ENCODE measurements at places on chromosomes 13 and 19. TPM values are rescaled to one million over a fixed set of nuclear protein-coding genes. Genes with fewer than 3 reads are reported as not detected.
A peak's percentile ranks its signal among the peaks of the same experiment; 100 is the strongest.

The CDX2 gene
- total RNA-seq, result not detected

The DCAF15 gene
- 8.0 TPM for total RNA-seq

DNA sequence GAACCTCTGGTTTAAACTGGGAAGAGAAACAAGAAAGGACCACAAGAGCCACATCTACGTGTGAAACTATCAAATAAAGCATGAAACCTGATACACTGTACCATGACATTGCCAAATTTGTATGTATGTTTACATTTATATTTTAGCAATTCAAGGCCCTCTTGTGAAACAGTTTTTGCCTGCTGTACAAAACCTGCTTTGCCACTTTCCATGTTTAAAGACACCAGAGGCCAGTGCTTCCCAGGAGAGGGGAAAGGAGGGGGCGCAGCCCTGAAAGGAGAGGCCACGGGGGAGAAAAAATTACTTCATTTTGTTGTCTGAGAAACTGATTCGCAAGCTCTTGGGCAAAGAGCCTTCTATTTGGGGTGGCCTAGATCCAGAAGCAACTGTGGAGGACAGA lies 124.8 kb downstream of the DCLK1 start:
- no peak for DNase-seq

DNA sequence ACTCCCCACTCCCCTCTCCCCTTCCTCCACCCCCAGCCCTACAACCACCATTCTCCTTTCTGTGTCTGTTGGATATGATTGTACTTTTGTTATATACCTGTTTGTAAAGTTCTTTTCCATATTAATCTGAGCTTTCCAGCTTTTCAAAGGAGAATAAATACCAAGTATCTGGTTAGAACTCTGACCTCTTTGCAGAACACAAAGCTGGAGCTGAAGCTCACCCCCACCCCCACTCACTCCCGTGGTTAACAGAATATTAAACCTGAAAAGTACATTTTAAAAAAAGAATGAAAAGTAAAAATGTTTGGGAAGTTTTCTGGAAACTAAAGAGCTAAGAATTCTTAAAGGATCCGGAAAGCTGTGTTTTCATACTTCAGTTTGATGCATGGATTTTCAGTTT lies 155.2 kb upstream of the RNF113B start:
- DNase-seq, result no peak

DNA sequence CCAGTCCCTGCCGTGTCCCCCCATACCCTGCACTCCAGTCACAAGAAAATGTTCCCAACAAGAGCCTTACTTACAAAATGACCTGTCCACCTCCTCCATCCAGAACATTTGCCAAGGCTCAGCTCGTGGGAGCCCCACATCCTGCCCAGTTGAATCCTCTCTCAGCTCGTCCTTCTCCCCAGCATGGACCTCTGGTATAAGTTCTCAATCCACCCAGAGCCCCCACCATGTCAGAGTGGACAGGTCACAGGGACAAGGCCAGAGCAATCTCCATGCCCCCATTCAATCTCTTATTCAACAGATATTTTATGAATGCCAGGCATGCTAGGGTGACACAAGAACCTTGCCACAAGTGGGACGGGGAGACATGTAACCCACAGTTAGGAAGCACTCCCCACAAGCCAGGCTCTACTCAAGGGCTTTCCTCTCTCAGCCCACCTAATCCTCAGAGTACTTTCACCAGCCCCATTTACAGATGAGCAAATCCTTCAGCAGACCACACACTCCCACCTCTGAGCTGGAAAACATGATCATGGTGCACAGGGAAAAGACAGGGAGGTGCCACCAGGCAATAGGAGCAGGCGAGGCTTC lies 15.1 kb downstream of the DEDD2 start:
- no peak for DNase-seq

The RNF225 gene
- total RNA-seq, result not detected

GRCh38 chr13:110640591-110641029 lies 25.3 kb downstream of the NAXD start:
- DNase-seq, result peak; percentile 23

The CYP2A6 gene
- not detected for total RNA-seq

DNA sequence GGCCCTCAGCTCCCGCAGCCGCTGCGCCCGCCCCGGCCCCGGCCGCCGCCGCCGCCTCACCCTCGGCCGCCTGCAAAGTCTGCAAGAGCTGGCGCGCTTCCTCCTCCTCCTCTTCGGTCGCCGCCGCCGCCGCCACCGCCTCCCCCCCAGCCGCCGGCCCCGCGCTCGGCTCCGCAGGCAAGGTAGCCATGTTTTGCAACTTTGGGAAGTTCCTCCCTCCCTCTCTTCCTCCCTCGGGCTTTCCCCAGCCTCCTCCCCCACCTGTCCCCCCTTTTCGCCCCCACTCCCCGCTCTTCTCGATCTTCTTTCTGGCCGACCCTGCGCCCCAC lies 433 bp downstream of the SIX5 start:
- DNase-seq, result peak; percentile 56

The MBD3L1 gene
- total RNA-seq, result not detected

- DNase-seq, result no peak
Measured at GRCh38 chr13:112182846-112183531, 116.0 kb downstream of the SOX1 start.

The DCT gene
- not detected for total RNA-seq

GRCh38 chr13:45224176-45224575 lies 23.3 kb upstream of the KCTD4 start:
- no peak for DNase-seq

- DNase-seq, result no peak
Measured at GRCh38 chr19:30556230-30556711, 184.1 kb downstream of the ZNF536 start.

GRCh38 chr19:2719920-2720776 lies 1.0 kb downstream of the DIRAS1 start:
- no peak for DNase-seq

- no peak for DNase-seq
Measured at GRCh38 chr19:2210206-2210605, 25.9 kb downstream of the PLEKHJ1 start.

DNA sequence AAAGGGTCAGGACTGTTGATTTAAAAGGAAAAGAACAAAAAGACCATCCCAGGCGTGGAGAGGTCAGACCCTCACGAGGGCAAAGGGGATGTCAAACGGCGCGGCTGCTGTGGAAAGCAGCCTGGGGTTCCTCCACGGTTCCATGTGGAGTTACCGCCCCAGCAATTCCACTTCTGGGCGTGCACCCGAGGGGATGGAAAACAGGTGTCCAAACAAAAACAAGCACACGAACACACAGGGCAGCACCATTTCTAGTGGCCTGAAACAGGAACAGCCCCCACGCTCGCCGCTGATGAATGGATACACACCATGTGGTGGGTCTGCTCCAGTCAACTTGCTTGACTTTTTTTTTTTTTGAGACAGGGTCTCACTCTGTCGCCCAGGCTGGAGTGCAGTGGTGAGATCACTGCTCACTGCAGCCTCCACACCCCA lies 11.2 kb downstream of the AP3D1 start:
- DNase-seq, result no peak

The MYADM gene
- total RNA-seq, result 7.7 TPM
